CD8-positive, alpha-beta memory T cell (primary cell): ENCODE measurements at places on chromosomes 1 and 21. TPM values are rescaled to one million over a fixed set of nuclear protein-coding genes. Genes with fewer than 3 reads are reported as not detected.

DNA sequence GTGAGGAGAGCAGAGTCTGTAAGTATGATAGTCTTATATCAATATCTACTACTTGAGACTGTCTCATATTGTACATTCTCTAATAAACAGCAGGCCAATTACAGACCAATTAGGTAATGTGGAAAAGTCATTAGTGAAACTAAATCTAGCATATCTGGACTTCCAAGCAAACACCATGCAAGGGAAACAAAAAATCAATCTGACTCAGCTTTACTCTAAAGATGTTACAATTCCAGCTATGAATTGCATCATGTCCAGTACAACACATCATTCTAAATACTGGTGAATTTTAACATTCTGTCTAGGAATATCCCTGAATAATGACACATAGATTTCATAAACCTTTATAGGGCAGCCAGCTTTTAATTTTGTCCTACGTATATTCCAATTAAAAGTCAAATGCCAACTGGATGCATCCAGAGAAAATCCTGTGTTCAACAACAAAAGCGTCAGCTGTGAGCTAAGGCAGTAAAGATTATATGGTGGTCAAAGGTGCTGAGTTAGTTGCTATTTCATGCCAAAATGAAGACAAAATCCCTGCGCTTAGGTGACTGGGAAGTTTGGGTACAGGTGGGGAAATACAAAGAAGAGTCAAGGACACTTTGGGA is 159.3 kb downstream of the TTLL7 start:
- no peak for DNase-seq

DNA sequence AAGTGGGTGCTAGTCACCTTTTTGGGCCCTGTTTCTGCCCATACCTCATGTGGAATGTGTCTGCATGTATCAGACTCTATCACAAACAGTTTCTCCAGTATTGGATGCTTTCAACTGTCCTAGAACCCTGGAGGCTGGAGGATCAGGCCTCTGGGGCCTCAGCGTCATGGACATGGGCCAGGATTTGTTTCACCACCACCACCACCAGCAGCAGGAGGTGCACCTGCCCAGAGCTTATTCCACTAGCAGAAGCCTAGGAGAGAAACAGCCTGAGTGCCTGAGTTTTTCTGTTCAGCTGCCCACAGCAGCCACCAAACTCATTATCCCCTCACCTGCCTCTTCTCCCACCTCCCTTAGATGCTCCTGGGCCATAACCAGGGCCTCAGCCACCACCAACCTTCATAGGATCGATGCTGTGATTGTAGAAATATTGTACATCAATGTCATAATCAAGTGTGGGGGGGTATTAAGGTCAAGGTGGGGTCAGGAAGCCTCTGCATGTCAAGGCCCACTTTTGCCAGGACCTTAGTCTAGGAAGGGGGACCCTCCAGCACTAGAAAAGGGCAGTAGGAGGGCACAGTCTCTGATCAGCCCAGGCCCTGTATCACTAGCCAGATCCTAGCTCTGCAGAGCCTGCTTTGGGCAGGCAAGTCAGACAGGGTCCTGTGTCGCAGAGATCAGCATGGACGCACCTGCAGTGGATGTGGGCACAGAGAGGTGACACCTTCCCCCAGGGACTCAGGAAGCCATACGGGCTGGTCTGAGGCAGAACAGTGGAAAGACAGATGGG is 9.3 kb downstream of the DMAP1 start:
- DNase-seq = no peak

GRCh38 chr1:33685256-33685655 is 178.6 kb upstream of the HMGB4 start:
- no peak for DNase-seq

The ERG gene
- not detected for total RNA-seq

DNA sequence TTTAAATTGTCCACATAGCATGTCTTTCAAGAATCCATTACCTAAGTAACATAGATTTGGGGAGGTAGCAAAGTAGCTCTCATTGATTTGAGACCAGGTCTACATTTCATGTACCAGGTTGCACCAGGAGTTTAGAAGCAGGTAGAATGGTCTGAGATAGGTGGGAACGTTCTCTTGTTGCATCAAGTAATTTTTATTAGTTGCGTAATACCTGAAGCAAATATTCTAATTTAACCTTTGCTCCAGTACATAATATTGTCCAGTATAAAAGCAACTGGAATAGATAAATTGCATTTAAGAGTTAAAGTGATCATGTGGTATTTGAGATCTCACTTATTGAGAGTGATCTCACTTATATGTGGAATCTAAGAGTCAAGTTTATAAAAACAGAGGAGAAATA is 597.1 kb upstream of the PRMT6 start:
- DNase-seq = no peak
